NCI-H1105 treated with DMSO at 0.1 percent for 48 hours (cell line): ENCODE measurements at places on chromosomes 5 and 9.

GRCh38 chr5:9877488-9877887 lies 247.3 kb upstream of the TAS2R1 start:
- DNase-seq: no peak

DNA sequence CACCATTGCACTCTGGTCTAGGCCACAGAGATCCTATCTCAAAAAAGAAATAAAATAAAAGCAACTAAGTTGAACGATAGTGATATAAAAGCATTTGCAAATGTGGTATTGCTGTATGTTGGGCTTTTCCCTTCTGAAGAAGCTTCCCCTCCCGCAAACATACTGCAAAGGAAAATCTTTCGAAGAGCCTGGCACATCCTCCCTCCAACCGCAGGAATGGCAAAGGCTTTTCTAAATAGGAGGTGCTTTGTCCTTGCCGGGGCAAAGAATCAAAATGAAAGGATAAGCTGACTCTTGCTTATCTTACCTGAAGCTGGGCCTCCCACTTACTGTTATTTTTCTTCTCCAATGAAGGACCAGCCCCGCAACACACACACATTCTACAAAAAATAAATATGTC lies 45.8 kb downstream of the SERINC5 start:
- DNase-seq: no peak

- no peak for DNase-seq
These were observed 65.8 kb downstream of the BOD1 start for GRCh38 chr5:173550641-173551040.

GRCh38 chr9:116141864-116142561 lies 11.6 kb upstream of the PAPPA start:
- DNase-seq: no peak

- no peak for DNase-seq
These were observed 35.0 kb upstream of the FOXB2 start for GRCh38 chr9:76984486-76984885.

DNA sequence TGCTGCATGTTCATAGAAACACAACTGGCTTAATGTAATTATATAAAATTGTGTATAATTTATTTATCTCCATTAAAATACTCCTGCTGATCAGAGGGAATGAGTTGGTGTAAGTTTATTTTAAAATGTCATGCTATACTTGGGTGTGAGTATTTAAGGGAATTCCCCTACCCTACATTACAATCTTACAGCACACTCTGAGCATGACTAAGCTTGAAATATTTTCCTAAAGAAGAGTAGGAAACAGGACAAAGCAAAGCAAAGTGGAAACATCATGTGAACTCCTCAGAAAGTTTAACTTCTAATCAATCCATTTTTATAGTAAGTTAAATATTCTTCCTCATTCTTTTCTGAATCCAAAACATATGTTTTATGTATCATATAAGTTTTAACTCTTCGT lies 1271.3 kb downstream of the EFNA5 start:
- DNase-seq: no peak

DNA sequence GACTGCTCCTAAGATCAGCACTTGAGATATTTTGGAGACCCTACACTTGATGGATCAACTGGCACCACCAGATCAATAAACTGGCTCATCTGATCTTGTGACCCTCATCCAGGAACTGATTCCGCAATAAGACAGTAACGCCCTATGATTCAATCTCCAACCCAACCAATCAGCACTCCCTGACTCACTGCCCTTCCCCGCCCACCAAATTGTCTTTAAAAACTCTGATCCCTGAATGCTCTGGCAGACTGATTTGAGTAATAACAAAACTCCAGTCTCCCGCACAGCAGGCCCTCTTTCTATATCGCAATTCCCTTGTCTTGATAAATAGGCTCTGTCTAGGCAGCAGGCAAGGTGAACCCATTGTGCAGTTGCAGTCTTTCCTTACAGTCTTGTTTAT lies 677.0 kb downstream of the LRRC70 start:
- no peak for DNase-seq

GRCh38 chr9:3746296-3747275 lies 220.8 kb upstream of the RFX3 start:
- DNase-seq: no peak

- DNase-seq: no peak
These were observed 33.0 kb downstream of the IRF1 start for GRCh38 chr5:132457371-132458225.

GRCh38 chr5:19104948-19105347 lies 883.1 kb downstream of the CDH18 start:
- no peak for DNase-seq

GRCh38 chr5:142428036-142428772 lies 103.4 kb upstream of the SPRY4 start:
- no peak for DNase-seq

DNA sequence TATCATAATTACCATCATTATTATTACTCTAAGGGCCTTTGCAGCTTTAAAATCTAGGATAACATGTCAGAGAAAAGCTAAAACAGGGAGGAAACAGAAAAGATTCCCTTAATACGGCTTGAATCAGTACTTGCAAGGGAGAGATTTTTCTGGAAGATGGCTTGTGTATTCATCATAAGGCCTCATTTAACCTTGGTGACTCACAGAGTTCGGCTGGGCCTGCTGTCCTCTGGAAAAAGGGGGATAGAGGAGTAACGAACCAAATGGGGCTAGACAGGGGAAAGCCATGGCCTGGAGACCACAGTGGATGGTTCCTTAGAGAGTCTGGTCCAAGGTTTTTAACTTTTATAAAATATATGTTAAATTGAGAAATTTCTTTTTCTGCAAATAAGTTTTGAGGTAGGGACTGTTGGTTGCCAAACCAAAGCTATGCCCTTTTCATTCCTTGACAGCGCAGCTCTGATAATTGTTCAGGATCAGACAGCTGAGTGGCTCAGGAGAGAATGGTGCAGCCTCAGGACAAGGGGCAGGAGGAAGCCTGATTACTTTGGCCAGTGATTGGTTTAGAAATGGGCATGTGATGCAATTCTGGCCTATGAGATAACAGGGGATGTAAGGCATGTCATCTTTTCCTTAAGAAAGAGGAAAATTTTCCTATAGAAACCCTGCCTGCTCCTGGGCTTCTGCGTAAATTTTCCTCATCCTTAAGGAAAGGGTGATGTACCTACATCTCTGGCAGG lies 25.6 kb upstream of the GSN start:
- DNase-seq: no peak

GRCh38 chr9:120284821-120285220 lies 295.1 kb downstream of the CDK5RAP2 start:
- no peak for DNase-seq

GRCh38 chr9:82612942-82613341 lies 450.0 kb downstream of the RASEF start:
- DNase-seq: no peak

DNA sequence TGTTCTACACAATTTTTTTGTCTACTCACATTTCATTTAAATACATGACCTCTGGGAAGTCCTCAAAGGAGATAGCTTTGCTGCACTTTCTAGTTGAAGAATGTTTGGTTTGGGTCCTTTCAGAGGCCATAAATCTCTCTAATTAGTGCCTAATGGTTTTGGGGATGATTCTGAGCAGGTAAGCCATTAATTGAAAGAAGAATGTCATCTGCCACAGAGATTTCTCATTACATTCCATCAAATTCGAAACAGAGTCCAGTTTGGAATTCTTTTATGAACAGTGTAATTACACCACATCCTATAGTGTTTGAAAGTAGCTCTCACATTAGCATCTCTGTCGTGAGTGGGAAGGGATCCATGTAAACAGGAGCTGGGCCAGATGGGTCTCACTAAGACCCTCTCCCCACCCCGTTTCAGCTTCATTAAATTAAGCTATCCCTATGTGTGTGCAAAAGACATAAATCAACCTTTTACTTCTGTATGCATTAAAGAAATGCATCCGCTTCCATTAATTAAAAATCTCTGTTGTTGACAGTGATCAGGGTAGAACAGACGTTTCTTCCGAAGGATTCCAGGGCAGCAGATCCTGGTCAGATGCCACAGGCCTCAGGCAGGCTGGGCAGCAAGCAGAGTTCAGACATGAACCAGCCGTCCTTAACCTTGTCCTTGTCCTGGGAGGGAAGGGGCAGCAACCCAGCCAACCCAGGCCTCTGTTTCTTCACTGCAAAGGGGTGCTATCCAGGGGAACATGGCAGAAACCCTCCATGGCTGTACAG lies 99.8 kb upstream of the MAP1B start:
- no peak for DNase-seq
